Stimulated activated CD8-positive, alpha-beta memory T cell treated with anti-CD3 and anti-CD28 coated beads, Interleukin-4, amount 100 ng/mL, for 24 hours (primary cell): ENCODE measurements at places on chromosomes 3 and 15.

GRCh38 chr3:30628205-30628900, 22.0 kb downstream of the TGFBR2 start:
- DNase-seq, result no peak

GRCh38 chr3:137297770-137298169, 340.0 kb downstream of the IL20RB start:
- no peak for DNase-seq

DNA sequence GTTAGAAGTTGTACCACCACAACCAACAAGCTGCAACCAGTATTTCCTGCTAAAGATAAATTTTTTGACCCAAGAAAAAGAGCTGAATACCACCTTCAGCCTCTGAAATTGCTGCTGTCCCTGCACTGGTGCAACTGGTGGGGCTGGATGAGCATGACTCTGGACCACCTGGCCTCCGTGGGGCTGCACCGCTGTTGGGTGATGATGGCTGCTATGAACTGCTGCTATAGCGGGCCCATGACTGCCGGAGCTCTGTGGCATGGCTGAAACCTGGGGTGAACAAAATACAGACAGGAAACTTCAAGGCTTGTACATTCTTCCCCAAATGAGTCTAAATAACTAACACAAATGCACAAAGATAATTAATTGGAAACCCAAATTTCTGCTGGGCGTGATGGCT, 28.9 kb downstream of the SIN3A start:
- no peak for DNase-seq

DNA sequence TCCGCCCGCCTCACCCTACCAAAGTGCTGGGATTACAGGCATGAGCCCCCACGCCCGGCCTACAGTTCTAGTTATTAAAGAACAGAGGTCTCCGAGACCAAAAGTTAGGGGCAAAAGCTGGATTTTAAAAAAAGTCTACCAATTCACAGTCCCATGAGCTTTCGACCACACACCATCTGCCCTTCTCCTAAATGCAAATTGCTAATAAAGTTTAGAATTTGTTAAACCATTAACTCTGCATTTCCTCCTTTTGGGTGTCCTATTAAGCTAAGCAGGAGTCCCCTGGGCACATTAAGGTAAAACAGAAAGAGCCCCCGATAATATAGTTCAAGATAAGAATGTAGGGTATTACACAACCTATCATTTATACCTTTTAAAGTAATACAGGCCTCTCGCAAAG, 322.7 kb downstream of the FOXP1 start:
- no peak for DNase-seq

GRCh38 chr3:29693863-29694262, 413.0 kb downstream of the RBMS3 start:
- no peak for DNase-seq

DNA sequence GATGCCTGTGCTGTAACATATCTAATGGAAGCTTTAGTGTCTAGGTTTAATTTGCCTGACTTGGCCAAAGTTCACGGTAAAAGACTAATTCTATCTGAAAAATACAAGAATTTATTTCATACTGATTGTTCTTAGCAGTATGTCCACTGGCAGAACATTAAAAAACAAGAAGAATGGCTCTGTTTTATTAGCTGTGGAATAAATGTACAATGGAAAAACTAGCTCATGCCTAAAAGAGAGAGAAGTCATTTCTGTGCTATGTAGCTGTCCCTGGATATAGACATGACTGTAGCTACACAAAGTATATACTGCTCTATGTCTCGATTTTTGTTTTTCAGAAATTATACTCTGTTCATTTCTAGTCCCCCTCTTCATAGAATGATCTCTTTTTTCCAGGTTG, 13.9 kb upstream of the VGLL3 start:
- DNase-seq, result no peak

DNA sequence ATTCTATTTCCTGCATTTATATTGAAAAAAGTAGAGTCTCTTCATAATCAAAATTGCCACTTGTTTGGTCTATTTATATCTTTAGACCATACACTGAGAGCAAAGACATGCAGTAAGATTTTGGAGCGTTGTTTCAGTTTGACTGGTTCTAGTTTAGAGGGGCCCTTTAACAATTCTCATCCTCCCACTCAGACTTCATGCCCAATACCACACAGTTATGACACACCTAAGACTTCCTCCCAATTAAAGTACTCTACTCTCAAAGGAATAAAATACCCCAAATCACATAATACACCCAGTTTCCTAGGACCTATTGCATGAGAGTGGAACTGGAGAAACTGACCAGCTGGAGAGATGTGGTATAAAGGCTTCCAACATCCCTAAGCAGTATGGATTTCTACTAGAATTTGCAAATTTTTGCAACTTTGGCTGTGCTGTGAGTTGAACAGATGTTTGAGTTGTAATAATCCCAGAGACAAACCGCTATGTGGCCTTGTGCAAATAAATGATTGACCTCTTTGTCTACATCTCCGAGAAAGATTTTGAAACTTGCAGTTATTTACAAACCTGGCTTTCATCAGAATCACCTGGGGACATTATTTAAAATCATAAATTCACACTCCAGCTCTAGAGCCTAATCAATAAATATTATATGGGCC, 170.0 kb upstream of the ROBO2 start:
- no peak for DNase-seq

GRCh38 chr3:61194892-61195538, 56.2 kb downstream of the FHIT start:
- no peak for DNase-seq

GRCh38 chr3:194472290-194472920, 14.4 kb downstream of the ATP13A3 start:
- no peak for DNase-seq

DNA sequence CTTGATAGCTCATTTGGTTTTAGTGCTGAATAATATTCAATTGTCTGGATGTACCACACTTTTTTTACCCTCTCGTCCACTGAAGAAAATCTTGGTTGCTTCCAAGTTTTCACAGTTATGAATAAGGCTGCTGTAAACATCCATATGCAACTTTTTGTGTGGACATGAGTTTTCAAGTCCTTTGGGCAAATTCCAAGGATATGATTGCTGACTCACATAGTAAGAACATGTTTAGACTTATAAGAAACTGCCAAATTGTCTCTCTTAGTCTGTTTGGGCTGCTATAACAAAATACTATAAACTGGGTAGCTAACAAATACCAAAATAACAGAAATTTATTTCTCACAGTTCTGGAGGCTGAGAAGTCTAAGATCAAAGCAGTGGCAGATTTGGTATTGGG, 59.5 kb upstream of the TNFSF10 start:
- no peak for DNase-seq

GRCh38 chr15:89912145-89912673, 543 bp downstream of the ARPIN start:
- no peak for DNase-seq

- no peak for DNase-seq
These were observed at the start of gene TM6SF1 for GRCh38 chr15:83106994-83107840. Gene TM6SF1 (plus strand): TSS chr15:83107645. CDS start chr15:83107681, 36 bp downstream.

DNA sequence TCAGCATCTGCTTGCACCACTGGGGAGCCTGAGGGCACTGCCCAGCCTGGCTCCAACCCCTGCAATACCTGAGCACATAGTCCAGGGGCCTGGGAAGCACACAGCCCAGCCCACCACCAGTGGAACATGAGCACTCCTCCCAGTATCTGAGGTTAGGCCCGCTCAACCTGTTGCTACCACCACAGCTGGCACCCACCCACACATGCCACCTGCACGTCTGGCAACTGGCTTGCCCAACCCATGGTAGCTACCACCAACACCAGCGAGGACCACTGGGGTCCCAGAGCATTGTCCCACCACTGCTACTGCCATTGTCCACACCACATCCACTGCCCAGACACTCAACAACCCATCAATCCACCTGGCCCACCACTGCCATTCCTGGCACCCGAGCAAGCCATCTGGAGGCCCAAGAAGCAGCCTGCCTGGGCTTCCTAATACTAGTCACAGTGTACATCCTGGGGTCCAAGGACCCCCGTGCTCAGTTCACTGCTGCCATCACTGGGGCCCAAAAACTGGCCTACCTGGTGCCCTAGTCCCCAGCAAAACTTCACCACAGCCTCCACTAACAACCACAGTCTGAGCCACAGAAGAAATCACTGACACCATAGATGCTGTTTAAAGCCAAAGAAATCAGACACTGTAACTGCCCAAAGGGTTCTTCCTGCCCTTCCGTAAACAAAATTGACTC, 62.1 kb upstream of the TBC1D23 start:
- no peak for DNase-seq

DNA sequence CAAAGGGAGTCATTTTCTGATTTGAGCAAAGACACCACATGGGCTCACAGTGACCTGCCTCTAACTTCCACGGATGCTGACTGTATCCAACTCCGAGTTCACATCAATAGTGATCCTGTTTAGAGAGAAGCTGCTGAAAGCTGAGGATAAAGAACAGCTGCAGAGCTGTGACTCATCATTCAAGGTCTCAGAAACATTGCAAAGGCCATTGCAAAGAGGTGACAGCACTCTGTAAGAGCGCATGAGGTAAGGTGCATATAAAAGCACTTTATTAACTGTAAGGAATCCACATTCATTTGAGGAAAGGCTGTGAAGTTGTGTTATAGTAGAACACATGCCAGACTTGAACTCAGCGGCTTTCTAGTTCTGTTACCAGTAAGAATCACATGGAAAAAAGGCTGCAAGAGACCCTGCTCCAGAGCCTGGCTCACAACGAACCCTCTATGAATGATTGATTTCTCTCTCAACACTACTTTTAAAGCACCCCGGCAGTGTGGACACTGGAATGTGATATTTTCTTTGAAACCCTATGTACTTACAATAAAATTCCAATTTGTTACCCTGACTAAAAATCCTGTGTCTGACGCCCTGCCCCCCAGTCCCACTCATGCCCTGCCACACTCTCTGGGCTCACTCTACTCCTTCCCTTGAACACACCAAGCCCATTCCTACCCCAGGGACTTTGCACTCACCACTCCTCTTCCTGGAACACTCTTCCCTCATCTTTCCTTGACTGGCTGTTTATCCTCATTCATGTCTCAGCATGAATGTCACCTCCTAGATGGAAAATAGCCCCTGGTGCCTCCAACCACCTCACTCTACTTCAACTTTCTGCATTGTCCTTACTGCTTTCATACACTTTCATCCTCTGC, 111.2 kb downstream of the LSM3 start:
- DNase-seq, result no peak
